ENCODE measurements at places on chromosomes 13 and 19.

- DNase-seq, result no peak
Observed at GRCh38 chr13:23751195-23751594, 138.0 kb downstream of the MIPEP start.

DNA sequence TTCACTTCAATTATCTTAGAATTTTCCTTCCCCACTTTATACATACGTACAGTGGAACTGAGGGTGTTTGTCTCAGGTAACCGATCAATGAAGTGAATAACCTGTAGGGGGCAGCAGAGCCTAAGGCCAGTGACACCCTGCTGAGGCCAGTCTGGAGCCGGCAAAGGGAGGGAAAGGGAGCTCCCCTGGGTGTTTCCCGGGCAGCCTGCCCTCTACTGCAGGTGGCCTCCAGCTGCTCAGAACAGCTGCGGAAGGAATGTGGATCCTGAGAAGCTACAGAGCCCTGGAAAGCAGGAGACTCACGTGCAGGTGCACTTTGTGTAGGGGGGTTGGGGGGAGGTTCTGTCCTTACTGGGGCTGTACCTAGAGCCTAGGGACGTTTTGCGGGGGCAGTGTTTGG, 832 bp upstream of the ZNF491 start:
- peak; percentile 60 for DNase-seq

- peak; percentile 85 for DNase-seq
Observed at GRCh38 chr13:59774491-59774971, 389.2 kb downstream of the DIAPH3 start.

DNA sequence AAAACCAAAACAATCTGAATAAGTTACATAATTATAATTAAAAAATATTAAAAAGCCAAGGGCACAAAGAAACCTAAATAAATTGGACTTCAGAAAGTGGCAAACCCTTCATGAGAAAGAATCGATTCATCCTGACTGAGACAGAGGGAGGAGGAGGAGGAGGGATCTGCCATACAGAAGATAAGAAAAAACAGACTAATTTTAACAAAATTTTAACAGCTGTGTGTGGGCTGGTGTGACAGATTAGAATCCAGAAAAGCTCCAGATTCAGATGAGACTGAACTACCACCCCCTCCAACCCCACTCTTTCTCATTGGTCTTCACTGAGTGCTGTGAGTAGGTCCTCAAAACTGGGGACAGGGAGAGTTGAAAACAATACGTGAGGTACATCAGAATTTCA, 111.5 kb upstream of the HTR2A start:
- no peak for DNase-seq

DNA sequence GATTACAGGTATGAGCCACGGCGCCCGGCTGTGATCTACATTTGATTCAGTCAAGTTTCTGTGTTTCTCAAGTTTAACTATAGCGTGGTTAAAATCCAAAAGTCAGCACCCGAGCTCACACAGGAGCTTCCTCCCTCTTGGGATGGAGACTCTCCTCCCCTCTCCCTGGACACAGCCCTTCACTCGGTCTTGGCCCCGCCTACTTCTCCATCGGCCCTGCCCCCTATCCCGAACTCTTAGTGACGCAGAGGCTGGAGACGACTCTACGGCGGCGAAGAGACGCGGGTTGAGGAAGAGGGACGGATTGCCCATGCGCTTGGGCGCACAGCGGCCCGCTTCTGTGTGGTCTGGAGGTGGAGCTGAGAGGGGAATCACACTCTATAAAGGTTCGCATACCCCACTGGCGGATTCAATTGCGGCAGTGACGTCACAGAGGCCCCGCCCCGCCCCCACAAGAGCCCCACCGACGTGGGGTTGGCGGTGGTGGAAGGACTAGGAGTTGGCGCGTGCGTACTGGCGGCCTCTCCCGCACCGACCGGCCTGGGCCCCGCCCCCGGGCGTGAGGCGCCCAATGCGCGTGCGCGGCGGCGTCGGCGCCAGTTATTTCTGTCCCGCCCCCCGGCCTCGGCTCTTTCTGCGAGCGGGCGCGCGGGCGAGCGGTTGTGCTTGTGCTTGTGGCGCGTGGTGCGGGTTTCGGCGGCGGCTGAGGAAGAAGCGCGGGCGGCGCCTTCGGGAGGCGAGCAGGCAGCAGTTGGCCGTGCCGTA, at the start of gene TRIM28:
Gene TRIM28, plus strand, starts transcription at position 239 of the 765 bp plus-strand sequence. CDS start 694 bp downstream, outside the sequence.
- DNase-seq, result peak; percentile 98

GRCh38 chr13:113283904-113284303, 13.1 kb upstream of the LAMP1 start:
- DNase-seq, result peak; percentile 61

GRCh38 chr19:46449228-46449627, 20.5 kb upstream of the PNMA8C start:
- no peak for DNase-seq

- DNase-seq, result peak; percentile 60
Observed at GRCh38 chr19:8396563-8397203, 6.5 kb downstream of the RAB11B start.

- no peak for DNase-seq
Observed at GRCh38 chr13:33217256-33217655, 68.3 kb downstream of the STARD13 start.

- no peak for DNase-seq
Observed at GRCh38 chr19:48390188-48391099, 907 bp downstream of the KDELR1 start.

DNA sequence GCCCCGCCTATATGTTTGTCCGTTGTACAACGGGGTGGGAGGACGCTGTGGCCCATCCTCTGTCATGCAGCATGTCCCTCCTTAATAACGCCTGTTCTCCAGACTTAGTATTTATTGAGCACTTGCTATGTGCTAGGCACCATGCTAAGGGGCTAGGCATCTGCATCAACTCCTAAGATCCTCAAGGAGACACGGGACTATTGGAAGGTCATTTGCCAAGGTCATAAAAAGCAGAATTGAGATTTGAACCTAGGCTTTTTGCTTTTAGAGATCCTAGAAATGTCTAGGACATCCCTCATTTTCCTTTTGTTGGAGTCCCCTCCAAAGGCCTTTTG, 1.8 kb upstream of the MAST1 start:
- no peak for DNase-seq

DNA sequence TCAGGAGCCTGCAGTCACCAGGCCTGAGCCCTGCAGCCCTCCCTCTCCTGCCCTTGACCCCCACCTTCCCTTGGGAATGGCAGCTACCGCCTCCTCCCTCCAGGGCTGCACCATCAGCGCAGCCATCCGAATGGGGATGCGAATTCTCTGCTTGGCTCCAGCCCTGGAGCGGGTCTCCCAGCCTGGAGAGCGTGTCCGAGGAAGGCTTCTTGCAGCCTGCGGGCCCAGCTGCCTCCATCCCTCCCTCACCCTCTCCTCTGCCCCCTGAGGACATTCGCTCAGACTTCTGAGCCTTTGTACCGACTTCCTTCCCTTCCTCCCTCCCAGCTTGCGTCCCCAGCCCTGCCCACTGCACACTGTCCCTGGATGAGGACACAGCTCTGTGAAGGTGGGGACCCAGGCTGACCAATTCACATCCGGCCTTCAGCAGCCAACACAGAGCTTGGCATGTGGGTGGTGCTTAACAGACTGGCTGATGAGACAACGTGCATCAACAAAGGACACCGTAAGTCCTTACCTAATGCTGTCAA, 6.0 kb upstream of the NKPD1 start:
- no peak for DNase-seq

DNA sequence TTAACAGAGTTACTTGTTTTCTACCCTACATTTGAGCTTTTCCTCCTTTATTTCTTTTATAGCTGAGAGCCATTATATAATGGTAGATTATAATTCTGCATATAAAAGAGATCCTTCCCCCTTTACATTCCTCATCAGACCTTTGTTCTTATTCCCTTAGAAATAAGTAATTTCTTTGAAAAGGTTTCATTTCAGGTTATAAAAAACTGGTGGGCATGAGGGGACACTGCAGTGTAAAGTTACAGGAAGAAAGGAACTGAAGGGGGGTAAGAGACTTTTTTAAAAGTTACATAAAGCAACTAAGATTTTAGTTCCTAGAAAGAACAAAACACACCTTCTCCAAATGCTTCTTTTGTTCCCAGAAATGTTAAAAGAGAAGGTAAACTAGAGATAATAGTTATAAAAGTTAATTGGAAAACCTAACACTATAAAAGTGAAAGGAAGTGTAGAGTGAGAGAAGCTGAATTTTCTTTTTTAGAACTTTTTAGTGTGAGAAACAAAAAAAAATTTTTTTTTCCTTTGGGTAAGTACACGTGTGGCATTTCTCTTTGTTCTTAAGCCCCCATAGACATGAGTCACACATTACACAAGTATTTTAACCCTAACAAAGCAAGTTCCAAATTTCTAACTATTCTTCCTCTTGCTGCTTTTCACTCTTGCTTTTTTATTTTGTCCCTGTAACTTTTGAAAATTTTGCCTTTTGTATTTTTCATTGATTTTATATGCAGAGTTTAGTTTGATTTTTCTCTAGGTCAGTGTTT, 106.4 kb upstream of the MLNR start:
- peak; percentile 41 for DNase-seq

GRCh38 chr19:4174213-4174894, 8.0 kb downstream of the SIRT6 start:
- no peak for DNase-seq

DNA sequence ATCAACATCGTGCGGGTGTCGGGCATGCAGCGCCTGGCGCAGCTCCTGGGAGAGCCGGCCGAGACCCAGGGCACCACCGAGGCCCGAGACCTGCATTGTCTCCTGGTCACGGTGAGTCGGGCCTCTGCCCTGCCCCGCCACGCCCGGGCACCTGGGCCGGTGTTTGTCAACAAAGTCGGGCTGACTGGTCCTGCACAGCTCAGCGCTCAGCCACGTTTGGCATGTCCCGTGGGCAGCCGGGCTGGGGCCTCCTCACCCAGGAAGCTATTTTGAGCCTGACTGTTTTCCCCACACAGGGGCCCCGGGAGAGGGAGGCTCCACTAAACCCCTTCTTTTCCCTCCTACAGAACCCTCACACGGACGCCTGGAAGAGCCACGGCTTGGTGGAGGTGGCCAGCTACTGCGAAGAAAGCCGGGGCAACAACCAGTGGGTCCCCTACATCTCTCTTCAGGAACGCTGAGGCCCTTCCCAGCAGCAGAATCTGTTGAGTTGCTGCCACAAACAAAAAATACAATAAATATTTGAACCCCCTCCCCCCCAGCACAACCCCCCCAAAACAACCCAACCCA, 1.3 kb downstream of the GADD45B start:
- peak; percentile 56 for DNase-seq

- DNase-seq, result peak; percentile 65
Observed at GRCh38 chr19:34171539-34171876, 796 bp upstream of the LSM14A start.

DNA sequence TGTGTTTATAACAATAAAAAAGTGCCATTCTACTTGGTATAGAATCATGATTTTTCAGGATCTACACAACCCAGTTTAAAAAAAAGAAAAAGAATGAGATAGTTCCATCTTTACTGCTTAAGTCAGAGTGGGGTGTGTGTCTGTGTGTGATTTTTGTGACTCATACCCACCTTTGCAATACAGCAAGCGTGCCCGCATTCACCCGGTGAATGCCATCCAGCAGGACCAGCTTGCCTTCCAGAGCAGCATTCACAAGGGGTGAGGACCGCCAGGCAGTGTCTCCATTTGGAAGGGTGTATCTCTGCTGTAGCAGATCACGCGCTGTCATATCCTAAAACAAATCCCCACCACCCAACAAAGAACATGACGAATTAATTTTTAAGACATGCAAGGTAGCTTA, 127.7 kb downstream of the VWA8 start:
- DNase-seq, result no peak

DNA sequence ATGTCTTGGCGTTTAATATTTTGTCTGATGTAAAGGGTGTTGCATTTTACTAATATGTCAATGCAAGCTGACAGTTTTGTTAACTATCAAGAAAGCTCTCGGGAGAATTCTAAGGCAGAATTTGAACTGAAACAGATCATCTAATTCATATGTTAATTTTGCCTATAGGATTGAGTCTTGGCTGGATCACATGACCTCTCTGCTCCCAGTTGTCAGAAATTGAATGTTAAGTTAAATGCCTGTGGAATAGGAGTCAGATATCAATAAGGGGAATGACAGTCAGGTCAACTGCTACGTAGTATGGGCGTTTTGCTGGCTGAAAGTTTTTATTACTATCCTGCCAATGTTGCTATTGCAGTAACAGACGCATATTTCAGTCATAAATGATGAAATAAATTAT, 358.5 kb downstream of the MYO16 start:
- DNase-seq, result no peak

DNA sequence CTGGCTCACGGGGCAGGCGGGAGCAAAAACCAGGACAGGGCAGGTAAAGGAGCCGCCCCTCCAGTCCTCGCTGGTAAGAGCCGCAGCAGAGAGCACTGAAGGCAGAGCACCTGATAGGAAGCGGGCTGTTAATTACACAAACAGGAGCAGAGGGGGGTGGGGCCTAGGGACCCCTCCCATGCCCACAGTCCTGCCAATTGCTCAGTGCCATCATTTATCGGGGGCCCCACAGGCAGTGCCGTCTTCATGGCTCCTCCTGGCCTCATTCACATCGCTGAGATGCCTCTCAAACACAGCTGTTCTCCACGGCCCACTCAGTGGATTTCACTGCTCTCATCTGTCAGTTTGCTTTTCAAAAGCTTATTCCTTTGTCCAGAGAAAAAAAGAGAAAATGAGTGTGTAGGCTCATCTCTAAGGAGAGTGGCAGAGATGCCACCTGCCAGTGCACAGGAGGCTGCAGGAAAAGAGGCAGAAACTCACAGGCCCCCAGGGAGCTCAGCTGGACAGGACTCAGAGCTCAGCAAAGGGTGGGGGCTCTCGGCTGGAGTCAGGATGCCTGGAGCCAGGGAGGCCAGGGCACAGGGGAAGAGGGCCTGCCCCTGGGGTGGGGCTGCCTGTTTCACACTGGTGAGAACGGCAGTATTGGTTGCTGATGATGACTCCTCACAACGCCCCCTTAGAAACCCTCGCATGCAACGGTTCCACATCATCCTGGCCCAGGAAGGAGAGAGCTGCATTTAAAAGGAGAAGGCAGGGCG, 174.6 kb downstream of the COL4A1 start:
- no peak for DNase-seq

DNA sequence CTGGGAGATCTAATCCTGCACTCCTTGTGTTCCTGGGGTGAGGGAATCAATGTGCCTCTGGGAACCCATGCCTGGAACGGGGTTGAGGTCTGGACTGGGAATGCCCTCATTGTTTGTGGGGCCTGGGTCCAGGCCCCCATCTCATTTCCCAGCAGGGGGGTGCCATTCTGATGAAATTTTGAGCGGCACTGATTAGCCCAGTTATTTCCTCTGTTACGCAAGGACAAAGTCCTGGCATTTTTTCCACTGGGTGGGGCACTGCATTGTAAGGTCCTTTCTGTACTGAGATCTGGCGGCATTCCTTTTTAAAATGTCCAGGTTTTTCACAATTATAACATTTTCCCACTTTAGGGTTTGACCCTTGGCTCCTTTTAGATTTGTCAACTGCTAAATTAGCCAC, 14.8 kb downstream of the FPR3 start:
- no peak for DNase-seq

Data from foreskin keratinocyte (primary cell).